Activated CD4-positive, alpha-beta T cell treated with anti-CD3 and anti-CD28 coated beads, Interleukin-2, amount 50 U/mL, for 48 hours (primary cell): ENCODE measurements at places on chromosomes 1 and 21.

- no peak for DNase-seq
These were observed 44.4 kb upstream of the LRRC8C start for GRCh38 chr1:89588480-89588879.

DNA sequence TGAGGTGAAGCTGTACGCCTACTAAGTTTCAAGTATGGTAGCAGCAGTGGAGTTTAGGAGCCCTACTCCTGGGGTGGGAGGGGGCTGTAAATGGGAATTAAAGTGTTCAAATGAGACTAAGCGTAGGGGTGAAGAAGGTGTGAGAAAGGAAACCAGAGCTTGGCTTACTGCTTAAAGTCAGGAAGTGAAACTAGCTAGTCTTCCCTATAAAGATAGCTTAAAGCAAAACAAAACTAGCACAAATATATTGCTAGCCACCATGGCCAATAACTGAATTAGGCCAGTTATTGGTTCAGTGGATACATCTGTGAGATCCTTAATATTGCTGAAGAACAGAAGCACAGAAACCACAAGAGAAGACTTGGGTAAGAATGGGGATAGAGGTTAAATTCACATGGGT lies 492.2 kb upstream of the PKN2 start:
- DNase-seq = no peak

GRCh38 chr1:33022650-33023200 lies 14.0 kb downstream of the AK2 start:
- DNase-seq = no peak

DNA sequence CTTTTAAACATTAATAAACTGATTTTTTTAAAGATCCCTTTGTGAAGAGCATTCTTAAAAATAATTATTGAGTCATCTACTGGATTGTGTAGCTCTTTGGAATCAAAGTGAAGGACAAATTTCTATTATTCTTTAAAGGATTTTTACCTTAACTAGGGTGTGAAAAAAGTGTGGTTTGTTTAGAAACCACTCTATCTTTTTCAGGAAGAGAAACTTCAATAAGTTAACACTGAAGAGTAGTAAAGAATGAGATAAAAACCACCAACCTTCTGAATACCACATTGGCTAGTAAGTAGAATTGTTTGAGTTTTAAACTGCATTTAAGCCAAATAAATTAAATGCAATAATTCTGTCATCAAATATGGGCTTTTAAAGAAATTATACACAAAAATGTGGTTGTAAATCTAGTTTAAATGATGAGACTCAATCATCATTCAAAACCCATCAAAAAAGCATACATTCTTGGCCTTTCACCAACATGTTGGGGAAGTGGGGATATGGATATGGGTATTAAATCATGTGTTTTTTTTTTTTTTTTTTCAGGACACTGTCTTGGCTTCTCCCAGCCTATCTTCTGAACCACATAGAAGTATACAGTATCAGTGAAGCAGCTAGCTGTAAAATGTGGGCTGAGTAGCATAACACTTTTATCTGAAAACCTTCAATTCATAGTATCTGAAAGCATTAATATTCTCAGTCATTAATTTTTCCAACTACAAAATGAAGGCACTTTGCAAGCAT lies 4.8 kb downstream of the S1PR1 start:
- no peak for DNase-seq

DNA sequence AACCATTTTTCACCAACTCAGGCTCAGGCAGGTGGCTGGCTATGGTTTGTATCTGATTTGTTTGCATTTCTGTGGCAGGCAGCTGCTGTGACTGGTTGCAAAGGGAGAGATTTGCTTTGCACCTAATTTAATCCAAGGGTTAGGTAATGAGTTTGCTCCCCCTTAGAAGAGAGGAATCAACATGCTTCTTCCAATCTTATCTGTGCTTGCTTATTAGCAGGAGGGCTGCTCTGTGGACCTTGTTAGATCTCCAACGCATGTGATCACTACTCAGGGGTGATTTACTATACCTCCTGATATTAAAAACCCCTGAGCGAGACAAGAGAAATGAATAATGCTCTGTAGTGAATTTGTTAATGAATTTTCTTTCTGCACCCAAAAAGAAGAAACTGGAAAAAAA lies 20.5 kb downstream of the OLFML3 start:
- no peak for DNase-seq

DNA sequence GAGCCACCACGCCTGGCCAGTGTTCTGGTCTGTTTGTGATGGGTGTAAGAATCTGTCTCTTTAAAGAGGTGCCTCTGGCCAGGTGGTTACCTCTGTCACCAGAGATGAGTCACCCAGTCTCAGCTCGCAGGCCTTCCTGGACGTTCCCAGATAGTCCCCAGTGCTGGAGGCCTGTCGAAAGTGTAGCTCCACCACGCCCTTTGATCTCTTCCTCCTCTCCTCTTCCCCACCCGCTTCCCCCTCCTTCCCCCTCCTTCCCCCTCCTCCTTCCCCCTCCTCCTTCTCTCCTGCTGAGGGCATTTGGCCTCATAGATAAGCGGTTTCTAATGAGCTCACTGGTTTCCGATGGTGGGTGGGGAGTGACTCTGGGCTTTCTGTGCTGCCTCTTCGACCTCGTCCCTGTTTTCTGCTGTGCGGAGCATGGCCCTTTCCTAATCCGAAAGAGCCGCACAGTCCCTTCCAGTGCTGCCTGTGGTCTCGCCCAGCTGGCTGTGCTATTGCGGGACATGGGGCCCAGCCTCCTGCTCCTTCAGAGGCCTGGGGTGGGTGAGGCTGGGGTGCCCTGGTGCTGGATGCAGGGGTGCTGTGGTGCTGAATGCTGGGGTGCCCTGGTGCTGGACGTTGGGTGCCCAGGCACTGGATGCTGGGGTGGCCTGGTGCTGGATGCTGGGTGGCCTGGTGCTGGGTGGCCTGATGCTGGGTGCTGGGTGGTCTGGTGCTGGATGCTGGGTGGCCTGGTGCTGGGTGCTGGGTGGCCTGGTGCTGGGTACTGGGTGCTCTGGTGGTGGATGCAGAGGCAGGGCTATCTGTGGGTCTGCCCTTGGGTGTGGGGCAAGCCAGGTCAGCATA lies 19.2 kb downstream of the AGPAT3 start:
- DNase-seq = peak; percentile 39

DNA sequence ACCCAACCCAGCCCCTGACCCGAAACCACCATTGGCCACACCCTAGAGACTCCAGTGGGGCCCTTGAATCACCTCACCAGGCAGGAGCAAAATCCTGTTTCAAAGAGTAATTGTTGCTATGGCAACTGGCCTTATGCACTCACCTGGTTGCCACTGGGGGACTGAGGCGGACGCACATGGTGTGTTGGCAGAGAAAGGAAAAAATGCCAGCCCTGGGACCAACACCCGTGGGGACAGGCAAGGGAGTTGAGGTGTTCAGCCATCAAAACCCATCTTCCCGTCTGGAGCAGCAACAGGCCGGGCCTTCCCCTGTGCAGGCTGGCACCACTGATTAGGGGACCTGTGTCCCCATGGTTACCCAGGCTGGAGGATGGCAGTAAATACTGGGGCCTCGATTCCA lies 395.8 kb upstream of the VAMP3 start:
- no peak for DNase-seq

- DNase-seq = no peak
These were observed 92.4 kb upstream of the PGBD5 start for GRCh38 chr1:230518511-230518910.

DNA sequence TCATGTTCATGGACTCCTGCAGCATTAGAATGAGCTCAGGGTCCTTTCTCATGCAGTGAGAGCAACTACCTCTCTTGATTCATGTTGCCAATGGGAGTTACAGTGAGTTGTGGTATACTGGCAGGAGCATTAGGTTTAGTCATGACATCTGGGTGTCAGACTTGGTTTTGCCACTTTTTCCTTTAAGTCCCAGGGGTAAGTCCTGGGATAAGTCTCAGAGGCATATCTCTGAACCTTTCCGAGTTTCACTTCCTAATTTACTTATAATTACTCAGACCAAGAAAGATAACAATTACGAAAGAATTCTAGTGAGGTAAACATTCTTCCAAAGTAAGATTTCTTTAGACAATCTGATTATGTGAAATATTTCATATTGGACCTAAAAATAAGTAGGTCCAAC lies 606.0 kb downstream of the SMYD3 start:
- DNase-seq = no peak

GRCh38 chr1:204212715-204213114 lies 1.1 kb downstream of the GOLT1A start:
- DNase-seq = no peak

DNA sequence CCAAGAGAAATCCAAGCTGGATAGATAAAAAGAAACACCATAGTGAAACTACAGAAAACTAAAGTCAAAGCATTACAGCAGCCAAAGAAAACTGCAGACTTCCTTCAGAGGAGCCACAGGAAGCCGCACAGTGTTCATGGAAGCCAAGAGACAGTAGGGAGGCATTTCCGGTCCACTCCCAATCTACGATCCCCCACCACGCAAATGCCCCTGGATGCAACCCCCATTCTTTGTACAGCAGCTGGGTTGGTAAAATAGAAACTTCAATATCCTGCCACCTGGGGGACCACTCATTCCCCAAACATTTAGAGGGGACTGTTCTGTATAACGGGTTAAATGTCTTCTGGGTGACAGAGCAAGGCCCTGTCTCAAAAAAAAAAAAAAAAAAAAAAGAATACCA lies 43.9 kb upstream of the TSPEAR start:
- peak; percentile 51 for DNase-seq
